NCI-H1930 (cell line): ENCODE measurements at places on chromosomes 1 and 21.

- DNase-seq = no peak
Observed at GRCh38 chr1:86100401-86100800, 56.2 kb downstream of the COL24A1 start.

DNA sequence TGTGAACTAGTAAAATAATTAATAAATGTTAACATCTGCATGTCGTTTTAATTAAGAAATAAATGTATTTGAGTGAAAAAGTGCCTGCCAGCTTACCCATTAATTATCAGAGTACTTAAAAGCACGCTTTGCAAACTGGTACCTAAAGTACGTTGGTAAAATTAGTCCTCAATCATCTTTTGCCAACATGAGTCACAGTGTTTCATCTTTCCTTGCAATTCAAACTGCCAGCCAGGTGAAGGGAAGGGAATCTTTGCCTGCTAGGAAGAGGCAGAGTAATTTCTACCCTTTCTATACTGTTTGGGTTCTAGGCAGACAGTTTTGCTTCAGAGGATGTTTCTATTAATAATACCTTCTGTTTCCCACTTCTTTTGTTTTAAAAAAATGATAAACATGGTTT lies 57.2 kb upstream of the CNIH3 start:
- no peak for DNase-seq

DNA sequence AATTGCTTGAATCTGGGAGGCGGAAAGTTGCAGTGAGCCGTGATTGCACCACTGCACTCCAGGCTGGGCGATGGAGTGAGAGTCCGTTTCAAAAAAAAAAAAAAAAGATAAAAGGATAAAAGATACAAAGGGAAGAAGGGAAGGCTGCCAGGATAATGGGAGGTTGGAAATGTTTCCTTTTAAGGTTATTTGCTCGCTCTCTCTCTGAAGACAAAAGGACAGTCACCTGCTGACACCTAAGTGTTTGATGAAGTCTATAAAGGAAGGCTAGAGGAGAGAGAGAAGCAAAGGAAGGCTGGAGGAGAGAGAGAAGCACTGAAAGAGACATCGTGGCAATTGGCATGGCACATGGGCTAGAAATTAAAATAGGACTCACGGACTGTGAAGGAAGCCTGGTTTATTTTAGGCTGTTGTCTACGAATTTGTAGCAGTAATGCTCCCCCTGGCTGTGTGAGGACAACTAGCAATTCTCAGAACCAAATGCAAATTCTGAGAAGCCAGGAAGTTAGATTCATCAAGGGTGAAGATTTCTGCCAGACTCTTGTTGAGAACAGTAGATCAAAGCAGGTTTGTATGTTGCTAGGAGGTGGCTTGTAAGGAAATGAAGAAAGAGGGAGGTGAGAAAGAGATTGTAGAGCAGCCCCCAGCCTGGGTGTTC lies 154.2 kb downstream of the ZP4 start:
- no peak for DNase-seq

DNA sequence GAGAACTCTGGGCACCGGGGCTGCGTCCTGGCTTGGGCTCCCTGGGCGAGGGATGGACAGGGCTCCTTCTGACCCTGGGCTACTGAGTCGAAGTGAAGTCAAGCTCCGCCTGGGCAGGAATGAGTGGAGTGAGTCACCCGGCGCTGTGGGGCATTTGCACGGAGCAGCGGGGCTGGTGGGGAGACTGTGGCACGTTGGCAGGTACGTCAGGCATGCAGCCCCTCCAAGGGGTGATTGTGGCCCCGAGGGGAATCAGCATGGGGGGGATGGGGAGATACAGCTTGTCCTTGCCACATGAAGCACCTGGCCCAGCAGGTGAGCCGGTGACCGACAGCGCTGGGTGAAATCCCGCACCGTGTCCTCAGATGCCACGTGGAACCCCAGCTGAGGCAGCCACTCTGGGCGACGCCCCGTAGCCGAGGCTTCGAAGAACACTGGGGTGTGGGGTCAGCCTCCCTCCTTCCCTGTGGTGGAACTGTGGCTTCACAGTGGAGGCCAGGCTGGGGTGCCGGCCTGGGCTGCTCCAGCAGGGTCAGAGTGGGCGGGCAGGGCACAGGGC lies 62.3 kb downstream of the COL18A1 start:
- DNase-seq = no peak
